ENCODE measurements at places on chromosomes 2 and 18.
A peak's percentile ranks its signal among the peaks of the same experiment; 100 is the strongest.

DNA sequence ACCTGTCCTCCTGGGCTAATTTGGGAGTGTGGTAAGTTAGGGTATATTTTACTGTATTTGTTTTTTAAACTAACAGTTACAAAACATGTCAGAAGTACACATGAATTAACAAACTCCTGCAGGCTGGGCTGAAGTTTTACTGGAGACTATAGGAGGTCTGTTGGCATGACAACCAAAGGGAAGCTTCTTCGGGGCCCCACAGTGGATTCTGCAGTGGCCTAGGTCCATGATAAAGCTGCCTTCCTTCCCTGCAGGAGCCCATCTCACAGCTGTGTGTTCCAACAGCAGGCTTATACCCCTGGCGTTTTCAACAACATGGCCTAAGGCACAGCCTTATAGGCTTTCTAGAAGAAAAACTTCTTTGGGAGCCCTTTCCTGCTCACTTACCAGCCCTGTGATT is 128.0 kb upstream of the SETBP1 start:
- no peak for DNase-seq

DNA sequence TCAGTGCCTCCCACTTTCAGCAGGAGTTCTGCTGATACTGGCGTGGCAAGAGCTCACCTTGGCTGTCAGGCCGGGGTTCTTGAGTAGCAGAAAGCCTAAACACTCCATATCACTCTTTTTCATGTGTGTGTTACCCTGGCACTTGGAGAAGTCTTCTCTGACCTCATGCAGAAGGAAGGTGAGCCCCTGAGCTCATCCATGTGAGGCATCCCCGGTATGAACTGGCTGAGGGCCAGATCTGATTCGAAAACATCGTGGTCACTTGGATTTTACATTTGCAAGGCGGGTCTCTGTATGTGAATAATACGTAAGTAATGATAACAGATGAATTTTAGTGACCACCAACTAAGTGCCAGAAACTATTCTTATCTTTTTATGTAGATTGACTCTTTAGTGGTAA is 93.6 kb downstream of the RAPGEF4 start:
- peak; percentile 9 for DNase-seq

DNA sequence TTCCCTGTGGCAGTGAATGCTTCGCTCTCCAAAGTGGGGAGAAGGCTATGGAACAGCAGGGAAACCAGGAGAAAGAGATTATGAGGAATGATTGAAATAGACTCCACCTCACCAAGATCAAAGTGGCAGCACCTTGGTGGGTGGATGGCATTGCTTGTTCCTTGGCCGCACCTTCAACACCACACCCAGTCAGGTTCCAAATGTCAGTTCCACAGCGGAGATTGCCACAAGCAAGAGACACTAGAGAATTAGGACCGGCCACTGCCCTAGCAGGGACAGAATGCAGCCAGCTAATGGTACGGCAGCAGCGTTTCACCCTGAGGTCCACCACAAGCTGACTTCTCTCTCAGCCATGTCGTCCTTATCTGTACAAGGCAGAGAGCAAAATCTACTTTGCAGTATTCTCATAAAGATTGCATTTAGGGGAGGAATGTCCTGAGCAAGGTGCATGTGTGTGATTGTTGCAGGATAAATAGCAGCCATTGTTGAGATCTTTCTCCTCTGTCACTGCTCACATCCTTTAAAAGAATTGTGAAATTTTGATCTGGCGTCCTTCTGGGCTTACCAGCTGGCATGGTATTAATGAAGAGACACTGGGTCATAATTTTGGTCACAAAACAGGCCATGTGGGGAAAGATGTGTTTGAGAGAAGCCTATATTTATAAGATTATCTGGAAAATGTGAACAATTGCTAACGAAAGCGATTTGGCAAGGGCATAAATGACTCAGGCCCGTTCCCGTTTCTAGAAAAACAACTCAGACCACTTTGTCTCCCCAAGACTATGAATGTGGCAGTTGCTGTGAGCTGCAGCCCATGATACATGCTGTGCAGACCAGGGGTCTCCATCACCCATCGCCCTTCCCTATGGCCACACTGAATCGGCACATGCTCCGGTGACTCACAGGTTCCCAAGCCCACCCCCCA is 228.6 kb upstream of the ID2 start:
- no peak for DNase-seq

- no peak for DNase-seq
These were observed 187.6 kb downstream of the PTPRM start for GRCh38 chr18:7754725-7755181.

GRCh38 chr2:63736354-63736753 is 105.3 kb upstream of the UGP2 start:
- DNase-seq = no peak

DNA sequence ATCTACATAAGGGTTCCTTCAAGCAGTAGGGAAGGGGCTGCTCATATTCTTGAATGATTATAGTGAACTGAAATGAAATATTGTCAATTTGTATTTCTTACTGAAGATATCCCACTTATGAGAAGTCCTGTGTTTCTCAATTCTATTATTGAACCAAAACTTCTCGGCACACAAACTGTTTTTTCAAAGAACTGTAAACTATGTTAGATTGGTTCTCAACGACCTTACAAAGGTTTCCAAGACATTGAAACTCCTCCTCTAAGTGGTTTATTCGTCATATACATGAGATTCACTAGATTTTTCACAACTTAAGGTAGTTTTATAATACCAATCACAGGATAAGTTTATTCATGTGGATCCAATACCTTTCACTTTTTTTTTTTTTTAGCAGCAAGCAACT is 1.4 kb downstream of the CCL20 start:
- DNase-seq = no peak

- peak; percentile 55 for DNase-seq
These were observed 62.9 kb downstream of the AFTPH start for GRCh38 chr2:64586883-64587481.

GRCh38 chr18:5941890-5942289 is 46.6 kb upstream of the TMEM200C start:
- DNase-seq = no peak

- no peak for DNase-seq
These were observed 7.2 kb upstream of the LBH start for GRCh38 chr2:30224151-30224550.

DNA sequence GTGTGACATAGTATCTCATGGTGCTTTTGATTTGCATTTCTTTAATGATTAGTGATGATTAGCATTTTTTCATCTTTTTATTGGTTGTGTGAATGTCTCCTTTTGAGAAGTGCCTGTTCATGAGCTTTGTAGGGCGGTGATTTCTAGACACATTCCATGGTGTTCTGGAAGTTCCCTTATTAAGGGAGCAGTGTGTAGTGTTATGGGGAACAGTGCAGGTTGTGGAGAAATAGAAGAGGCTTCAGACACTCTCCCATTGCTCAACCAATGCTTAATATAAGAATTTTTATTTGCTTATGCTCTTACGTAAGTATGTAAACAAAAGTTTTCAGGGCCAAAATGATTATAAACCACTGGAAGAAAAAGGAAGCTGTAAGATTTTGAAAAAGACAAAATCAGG is 34.7 kb downstream of the MMADHC start:
- DNase-seq = no peak

GRCh38 chr2:231332388-231332787 is 63.1 kb upstream of the B3GNT7 start:
- DNase-seq = no peak

- no peak for DNase-seq
These were observed 68.9 kb upstream of the STPG4 start for GRCh38 chr2:47223980-47224379.

Data from T47D (cell line).